ENCODE measurements at places on chromosomes 7 and 10. TPM values are rescaled to one million over a fixed set of nuclear protein-coding genes. Genes with fewer than 3 reads are reported as not detected.

POT1 gene
- total RNA-seq, result 30.1 TPM

CYP3A4 gene
- total RNA-seq, result not detected

FAM25G gene
- not detected for total RNA-seq

DNA sequence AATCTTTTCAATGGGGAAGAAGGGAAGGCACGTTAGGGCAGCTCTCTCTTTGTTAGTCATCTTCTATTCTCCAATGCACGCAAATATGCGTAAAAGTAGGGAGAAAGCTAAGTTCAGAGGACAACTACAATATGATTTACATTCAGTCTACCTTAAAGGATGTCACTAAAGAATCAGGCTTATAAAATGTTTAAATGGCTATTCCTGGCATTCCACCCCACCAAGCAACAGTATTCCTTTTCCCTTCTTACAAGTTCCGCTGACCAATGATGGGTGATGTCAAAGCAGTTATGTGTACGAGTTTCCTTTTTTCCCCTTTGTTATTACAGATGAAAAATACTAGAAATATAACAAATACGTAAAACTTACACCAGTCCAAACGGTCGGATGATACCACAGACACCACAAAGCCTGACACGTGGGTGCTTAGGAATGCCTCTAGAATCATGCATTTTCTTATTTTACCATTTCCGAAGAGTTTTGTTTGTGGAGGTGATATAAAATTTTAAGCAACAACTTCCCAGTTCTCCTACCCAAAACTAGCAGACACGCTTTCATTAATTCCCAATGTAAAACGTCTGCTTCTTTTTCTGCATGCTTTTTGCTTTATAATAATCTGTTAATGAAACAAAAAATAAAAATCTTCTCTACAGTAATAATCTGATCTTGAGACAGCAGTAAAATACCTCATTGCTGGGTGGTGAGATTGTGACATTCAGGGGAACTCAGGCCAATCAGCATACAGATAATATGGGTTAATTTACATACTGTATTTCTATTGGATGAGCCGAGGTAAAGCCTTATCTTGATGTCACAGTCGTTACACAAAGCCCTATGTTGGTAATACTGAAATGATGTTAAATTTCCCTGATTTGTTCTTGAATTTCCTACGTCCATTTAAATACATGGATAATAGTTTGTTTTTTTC, 708 bp upstream of the GPR85 start:
- DNase-seq, result peak; percentile 92

GRCh38 chr7:99379043-99379577, 4.6 kb downstream of the ARPC1B start:
- peak; percentile 99 for DNase-seq

- DNase-seq, result no peak
These were observed 242.7 kb downstream of the CDK14 start for GRCh38 chr7:90838799-90839198.

GRCh38 chr7:81616951-81617350, 152.9 kb downstream of the HGF start:
- no peak for DNase-seq

DNA sequence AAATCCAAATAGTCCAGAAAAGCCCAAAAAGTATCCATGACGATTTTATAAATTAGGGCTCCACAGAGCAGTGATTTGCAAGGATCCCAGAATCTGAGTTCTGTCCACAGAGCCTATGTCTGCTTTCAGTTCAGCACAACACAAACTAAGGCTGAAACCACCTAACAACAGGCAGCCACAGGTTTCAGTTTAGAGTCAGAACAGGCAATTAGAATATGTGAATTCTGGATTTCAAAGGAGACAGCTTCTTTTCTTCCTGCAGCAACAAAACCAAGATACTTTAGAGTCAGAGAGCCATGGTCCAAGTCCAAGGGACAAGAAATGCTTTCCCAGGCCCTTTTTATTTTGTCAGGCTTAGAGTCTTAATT, 23.6 kb downstream of the IFIT3 start:
- no peak for DNase-seq

GRCh38 chr7:87047-87446, 105.3 kb upstream of the FAM20C start:
- DNase-seq, result peak; percentile 81
